ENCODE measurements at places on chromosomes 11 and 22. TPM values are rescaled to one million over a fixed set of nuclear protein-coding genes. Genes with fewer than 3 reads are reported as not detected.

- H3K4me3 ChIP-seq, result no peak overlapping the region
- no peaks in the 10 kb centered on the region for H3K36me3 ChIP-seq
These were observed 109.2 kb downstream of the AASDHPPT start for GRCh38 chr11:106186630-106187029.

DNA sequence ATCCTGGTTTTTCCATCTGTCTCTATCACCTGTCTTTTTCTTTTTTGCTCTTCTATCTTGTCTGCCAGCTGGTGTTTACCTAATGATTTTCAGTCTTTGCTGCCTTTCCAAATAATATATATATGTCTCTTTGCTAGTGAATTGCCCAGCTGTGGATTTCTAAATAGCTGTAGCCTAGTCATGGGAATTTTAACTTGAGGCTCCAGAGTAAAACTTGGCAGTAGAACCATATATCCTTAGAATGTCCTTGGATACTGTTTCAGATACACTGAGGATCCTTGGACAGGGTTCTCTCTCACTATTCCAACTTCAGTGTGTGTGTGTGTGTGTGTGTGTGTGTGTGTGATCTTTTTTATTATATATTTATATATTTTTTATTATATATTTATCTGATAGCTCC, 2285.3 kb downstream of the LRRC4C start:
- DNase-seq, result no peak
- no peak overlapping the region for H3K4me3 ChIP-seq
- H3K27me3 ChIP-seq, result no peaks in the 10 kb centered on the region
- H3K27ac ChIP-seq, result no peak overlapping the region
- H3K4me1 ChIP-seq, result no peaks in the 10 kb centered on the region
- H3K36me3 ChIP-seq, result no peaks in the 10 kb centered on the region

DNA sequence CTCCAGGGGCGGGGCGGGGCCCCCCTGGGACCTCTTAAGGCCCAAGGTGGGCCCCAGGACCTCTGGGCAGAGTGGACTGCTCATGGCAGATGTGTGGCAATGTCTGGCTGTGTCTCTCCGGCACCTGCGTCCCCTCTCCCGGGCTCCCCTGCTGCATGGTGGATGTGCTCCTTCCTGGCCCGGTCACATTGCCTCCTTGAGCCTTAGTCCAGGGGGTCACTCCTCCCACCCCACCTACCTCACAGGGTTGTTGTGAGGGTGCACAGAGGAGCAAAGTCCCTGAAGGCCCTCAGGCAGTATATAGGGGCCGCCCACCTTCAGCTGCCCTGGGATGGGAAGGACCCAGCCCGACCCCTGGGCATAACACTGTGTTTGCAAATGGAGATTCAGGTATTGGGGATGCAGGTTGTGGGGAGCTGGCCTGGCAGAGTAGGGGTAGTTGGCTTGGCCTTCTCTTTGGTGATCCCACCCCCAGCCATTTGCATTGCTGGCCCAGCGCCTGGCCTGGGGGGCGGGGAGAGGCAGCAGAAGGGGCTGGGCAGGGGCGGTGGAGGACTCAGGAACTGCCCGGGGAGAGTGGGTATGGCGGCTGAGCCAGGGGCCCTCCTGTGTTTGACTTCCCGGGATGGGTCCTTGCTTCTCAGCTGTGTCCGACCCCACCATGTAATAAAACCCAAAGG, 11.3 kb downstream of the KCTD17 start:
- H3K27ac ChIP-seq, result no peak overlapping the region
- H3K4me3 ChIP-seq, result no peak overlapping the region
- no peak for DNase-seq
- no peaks in the 10 kb centered on the region for H3K4me1 ChIP-seq
- H3K36me3 ChIP-seq, result no peaks in the 10 kb centered on the region

DNA sequence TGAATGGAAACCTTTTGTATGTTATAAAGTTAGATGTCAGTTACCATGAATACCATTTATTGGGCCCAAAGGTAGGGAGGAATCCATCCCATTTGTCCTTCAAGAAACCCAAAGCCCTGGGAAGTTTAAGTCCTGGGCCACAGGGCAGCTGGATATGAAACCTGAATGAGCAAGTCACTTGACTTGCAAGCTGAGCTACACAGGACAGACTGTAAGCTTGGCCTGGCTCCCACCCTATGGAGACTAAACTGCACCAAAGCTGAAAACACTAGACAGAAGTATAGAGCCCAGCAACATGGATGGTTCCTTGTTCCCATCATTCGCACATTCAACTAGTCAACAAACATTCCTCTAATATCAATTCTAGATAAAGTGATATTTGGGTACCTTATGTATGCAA, 71.3 kb downstream of the KCNC1 start:
- H3K4me3 ChIP-seq, result no peak overlapping the region
- H3K4me1 ChIP-seq, result no peaks in the 10 kb centered on the region
- no peaks in the 10 kb centered on the region for H3K36me3 ChIP-seq
- no peaks in the 10 kb centered on the region for H3K27me3 ChIP-seq
- no peak overlapping the region for H3K27ac ChIP-seq
- DNase-seq, result no peak

DNA sequence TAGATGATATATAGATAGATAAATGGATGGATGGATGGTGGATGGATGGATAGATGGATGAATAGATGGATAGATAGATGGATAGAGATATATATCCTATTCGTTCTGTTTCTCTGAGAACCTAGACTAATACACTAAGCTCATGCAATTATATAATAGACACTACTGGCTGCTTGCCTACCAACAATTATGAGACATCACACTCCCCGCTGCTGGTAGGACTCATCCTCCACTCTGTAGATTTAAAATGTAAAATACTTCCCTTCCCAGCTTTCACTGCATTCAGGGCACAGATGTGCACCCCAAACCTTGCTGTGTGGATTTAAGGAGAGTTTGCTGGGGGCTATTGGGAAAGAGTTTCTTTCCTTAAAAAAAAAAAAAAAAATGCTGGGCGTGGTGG, 28.3 kb upstream of the RCN1 start:
- H3K36me3 ChIP-seq, result no peaks in the 10 kb centered on the region
- H3K4me3 ChIP-seq, result no peak overlapping the region
- no peak for DNase-seq
- peaks cover 40% of the 10 kb centered on the region for H3K27me3 ChIP-seq
- H3K4me1 ChIP-seq, result no peaks in the 10 kb centered on the region

- DNase-seq, result no peak
- H3K27ac ChIP-seq, result no peak overlapping the region
- no peaks in the 10 kb centered on the region for H3K27me3 ChIP-seq
- H3K4me1 ChIP-seq, result no peaks in the 10 kb centered on the region
- H3K4me3 ChIP-seq, result no peak overlapping the region
- peaks cover 36% of the 10 kb centered on the region for H3K36me3 ChIP-seq
These were observed 39.6 kb upstream of the CHRM4 start for GRCh38 chr11:46431211-46431610.

- H3K4me1 ChIP-seq, result no peaks in the 10 kb centered on the region
- H3K4me3 ChIP-seq, result no peak overlapping the region
- H3K36me3 ChIP-seq, result no peaks in the 10 kb centered on the region
- 0 out of 2 replicates have a peak, but pooled peaks cover 2% of the 10 kb centered on the region for H3K27me3 ChIP-seq
- DNase-seq, result no peak
- no peak overlapping the region for H3K27ac ChIP-seq
These were observed 340.7 kb downstream of the MIAT start for GRCh38 chr22:26998129-26998528.

DNA sequence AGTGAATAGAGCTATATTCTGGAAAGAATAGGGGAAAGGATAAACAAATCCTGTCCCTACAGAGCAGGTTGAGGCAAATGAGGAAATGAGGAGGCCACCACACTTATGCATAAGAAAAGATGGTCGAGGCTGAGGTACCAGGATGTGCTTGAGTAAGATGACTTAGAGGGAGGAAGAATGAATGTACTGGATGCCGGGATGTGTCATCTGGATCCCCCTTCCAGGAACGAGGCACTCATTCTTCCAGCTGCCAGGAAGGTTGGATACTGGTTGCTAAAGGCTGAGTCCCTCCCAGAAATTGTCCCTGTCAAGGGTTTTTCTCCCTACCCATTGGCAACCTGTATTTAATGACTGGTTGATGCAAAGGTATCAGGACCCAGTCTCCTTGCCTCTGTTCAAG, 31.1 kb upstream of the SYT9 start:
- H3K4me3 ChIP-seq, result no peak overlapping the region
- no peaks in the 10 kb centered on the region for H3K4me1 ChIP-seq
- H3K36me3 ChIP-seq, result no peaks in the 10 kb centered on the region
- DNase-seq, result no peak
- no peak overlapping the region for H3K27ac ChIP-seq

GRCh38 chr22:43047605-43048004, 32.7 kb upstream of the PACSIN2 start:
- peaks cover 26% of the 10 kb centered on the region for H3K4me1 ChIP-seq
- H3K4me3 ChIP-seq, result no peak overlapping the region
- H3K36me3 ChIP-seq, result peaks cover 5% of the 10 kb centered on the region
- no peak for DNase-seq
- no peaks in the 10 kb centered on the region for H3K27me3 ChIP-seq
- H3K27ac ChIP-seq, result peak overlapping the region; percentile 17

DNA sequence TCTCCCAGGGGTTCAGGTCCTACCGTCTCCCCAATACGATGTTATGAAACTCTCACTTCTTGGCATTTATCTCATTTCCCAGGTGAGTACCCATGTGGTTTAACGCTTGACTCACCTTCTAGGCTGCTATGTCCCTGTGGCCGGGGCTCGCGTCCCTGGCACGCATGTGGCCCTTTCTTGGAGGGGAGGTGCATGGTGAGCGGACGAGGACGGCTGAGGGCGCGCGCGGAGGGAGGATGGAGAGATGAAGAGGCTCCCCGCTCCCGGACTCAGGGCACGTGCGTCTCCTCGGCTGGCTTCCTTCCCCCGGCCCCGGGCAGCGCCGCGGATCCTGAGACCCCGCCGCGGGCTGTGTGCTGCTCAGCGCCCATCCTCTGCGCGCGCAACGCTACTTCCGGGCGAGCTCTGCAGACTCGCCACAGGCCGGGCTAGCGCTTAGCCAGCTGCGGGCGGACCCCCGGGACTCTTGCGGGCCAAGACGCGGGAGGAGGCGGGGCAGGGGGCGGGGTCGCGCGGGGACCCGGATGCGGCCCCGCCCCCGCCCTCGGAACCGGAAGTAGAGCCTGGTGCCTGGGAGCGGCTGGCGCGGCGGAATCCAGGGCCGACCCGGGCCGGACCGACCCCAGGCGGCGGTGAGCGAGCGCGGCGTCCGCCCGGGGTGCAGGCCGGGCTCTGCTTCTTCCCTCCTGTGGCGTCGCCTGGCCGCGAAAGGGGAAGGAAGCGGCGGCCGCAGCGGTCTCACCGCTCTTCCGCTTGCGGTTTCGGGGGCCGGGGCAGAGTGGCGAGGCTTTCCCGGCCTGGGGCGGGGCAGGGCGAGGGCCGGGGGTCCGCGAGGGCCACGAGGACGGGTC, at the start of gene CTTN:
Gene CTTN, plus strand, starts transcription at position 547 of the 851 bp plus-strand sequence. CDS start 8,769 bp downstream, outside the sequence.
- peaks cover 57% of the 10 kb centered on the region for H3K36me3 ChIP-seq
- H3K27ac ChIP-seq, result peak within 1 kb of the TSS; percentile 96
- no peaks in the 10 kb centered on the region for H3K27me3 ChIP-seq
- H3K4me1 ChIP-seq, result peaks cover 21% of the 10 kb centered on the region

DNA sequence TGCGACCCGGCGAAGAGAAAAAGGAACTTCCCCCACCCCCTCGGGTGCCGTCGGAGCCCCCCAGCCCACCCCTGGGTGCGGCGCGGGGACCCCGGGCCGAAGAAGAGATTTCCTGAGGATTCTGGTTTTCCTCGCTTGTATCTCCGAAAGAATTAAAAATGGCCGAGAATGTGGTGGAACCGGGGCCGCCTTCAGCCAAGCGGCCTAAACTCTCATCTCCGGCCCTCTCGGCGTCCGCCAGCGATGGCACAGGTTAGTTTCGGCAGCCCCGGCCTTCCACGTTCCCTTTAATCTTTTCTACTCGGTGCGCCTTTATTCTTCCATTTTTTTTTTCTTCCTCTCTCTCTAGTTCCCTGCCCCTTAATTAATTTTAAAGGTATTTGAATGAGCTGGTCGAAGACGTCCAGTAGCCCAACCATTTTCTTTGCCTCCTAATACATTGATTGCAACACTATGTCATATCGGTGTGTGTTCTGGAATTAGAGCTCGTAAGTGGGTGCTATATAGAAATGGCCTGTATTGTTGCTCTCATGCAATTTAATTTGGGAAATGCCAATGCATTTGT, 537 bp downstream of the EP300 start:
- peak overlapping the region; percentile 97 for H3K27ac ChIP-seq
- peak overlapping the region; percentile 85 for H3K4me3 ChIP-seq
- peaks cover 30% of the 10 kb centered on the region for H3K36me3 ChIP-seq

DNA sequence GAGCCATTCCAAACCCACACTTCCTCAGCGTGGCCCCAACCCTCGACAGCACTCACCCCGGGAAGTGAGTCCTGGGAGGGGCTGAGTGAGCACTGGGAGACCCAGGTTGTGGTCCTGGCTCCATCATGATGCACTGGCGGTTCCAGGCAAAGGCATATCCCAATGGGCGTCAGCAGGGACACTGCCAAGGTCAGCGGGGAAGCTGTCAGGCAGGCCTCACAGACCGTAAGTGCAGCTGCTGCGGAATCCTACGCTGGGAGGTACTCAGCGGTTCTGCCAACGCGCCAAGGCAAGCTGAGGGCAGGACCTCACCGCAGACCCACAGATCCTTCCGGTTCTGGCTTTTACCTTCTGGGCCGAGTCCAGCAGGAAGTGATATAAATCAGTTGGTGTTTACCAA, 1.4 kb upstream of the GAL3ST1 start:
- DNase-seq, result no peak
- H3K4me3 ChIP-seq, result no peak overlapping the region
- H3K27me3 ChIP-seq, result peaks cover 11% of the 10 kb centered on the region
- peaks cover 52% of the 10 kb centered on the region for H3K36me3 ChIP-seq
- no peaks in the 10 kb centered on the region for H3K4me1 ChIP-seq

- DNase-seq, result peak; percentile 42
- peak overlapping the region; percentile 70 for H3K4me3 ChIP-seq
- no peak overlapping the region for H3K27ac ChIP-seq
- peaks cover 13% of the 10 kb centered on the region for H3K4me1 ChIP-seq
- peaks cover 12% of the 10 kb centered on the region for H3K36me3 ChIP-seq
- no peaks in the 10 kb centered on the region for H3K27me3 ChIP-seq
These were observed 442 bp downstream of the PELI3 start for GRCh38 chr11:66467034-66467659.

- H3K36me3 ChIP-seq, result no peaks in the 10 kb centered on the region
- no peak for DNase-seq
- H3K4me3 ChIP-seq, result no peak overlapping the region
- H3K27me3 ChIP-seq, result no peaks in the 10 kb centered on the region
- H3K27ac ChIP-seq, result no peak overlapping the region
- no peaks in the 10 kb centered on the region for H3K4me1 ChIP-seq
These were observed 3.4 kb upstream of the OR8I2 start for GRCh38 chr11:56089697-56090096.

- no peaks in the 10 kb centered on the region for H3K27me3 ChIP-seq
- peak overlapping the region; percentile 61 for H3K27ac ChIP-seq
- peaks cover 23% of the 10 kb centered on the region for H3K4me1 ChIP-seq
- H3K4me3 ChIP-seq, result peak overlapping the region; percentile 67
- H3K36me3 ChIP-seq, result peaks cover 84% of the 10 kb centered on the region
These were observed 826 bp upstream of the EEF1G start for GRCh38 chr11:62574363-62575071.

Gene CCDC86
- total RNA-seq, result 18.4 TPM

Gene AMOTL1
- total RNA-seq, result 14.8 TPM

Gene MS4A5
- not detected for total RNA-seq

Gene TIMM10
- total RNA-seq, result 105 TPM

Gene PTPN5
- total RNA-seq, result not detected

Gene MICAL2
- 42.8 TPM for total RNA-seq

Gene TRPC6
- total RNA-seq, result 0.34 TPM

Gene APOBEC3C
- total RNA-seq, result 3.2 TPM
